Activated CD4-positive, alpha-beta T cell treated with anti-CD3 and anti-CD28 coated beads, Interleukin-2, amount 50 U/mL, for 24 hours (primary cell): ENCODE measurements at places on chromosomes 3 and 15.

- DNase-seq: no peak
Observed at GRCh38 chr15:43958861-43959330, 132.1 kb downstream of the WDR76 start.

GRCh38 chr15:65303687-65304380 is 643 bp upstream of the RNU5B-1 start:
- DNase-seq: no peak

DNA sequence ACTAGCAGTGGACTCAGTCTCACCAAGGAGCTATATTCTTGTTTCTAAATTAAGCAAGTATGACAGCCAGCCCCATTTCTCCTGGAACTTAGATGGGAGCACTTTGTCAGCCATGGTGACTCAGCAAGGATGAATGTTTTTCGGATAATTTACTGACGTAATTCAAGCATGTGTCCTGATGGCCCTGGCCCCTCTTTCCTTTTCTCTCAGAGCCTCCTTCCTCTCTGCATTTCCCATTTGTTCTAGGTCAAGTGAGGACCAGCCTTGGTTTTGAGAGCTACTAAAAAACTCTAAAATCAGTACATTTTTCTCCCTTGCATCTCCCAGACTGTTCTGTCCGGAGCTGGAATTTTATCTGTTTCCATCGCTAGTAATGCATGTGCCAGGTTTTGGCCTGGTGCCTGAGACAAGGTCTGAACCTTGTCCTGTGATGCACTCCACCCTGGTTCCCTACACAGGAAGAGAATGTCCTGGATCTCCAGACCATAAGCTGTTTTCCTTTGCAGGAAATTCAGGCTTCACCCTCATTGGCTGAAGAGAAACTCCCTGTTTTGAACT is 256.6 kb upstream of the ROPN1 start:
- DNase-seq: no peak

DNA sequence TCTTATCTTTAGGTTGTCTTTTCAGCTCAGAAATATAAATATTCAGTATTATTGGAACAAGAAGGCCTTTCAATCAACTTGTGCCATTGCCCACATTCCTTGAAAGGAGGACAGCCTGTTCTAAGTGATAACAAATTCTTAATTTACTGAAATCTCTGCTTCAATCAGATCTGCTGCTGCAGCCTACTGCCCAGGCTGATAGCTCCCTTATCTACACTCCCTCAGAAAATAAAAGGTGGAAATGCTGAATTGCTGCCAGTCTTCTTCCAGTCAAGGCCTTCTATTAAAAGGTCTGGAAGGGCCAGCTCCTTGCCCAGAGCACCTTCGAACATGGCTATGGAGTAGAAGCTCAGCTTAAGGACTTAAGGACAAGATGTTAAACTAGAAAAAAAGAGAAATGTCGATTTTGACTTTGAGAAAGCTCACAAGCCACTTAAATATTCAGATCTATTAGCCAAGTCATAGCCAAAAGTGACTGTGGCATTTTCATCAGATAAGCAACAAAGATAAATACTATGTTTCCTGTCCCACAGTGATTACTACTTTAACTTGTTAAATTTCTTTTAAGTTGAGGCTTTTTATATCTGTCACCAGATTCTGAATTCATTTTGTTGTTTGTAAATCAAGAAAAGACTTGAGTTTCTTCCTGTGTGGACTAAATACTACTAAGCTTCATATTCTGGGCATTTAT is 480.5 kb upstream of the CBLB start:
- no peak for DNase-seq

GRCh38 chr3:32450992-32451659 is 51.5 kb downstream of the CMTM6 start:
- DNase-seq: no peak

- no peak for DNase-seq
Observed at GRCh38 chr3:126355777-126356372, 1.3 kb downstream of the KLF15 start.

GRCh38 chr15:45534821-45535220 is 12.3 kb upstream of the SLC30A4 start:
- DNase-seq: no peak

DNA sequence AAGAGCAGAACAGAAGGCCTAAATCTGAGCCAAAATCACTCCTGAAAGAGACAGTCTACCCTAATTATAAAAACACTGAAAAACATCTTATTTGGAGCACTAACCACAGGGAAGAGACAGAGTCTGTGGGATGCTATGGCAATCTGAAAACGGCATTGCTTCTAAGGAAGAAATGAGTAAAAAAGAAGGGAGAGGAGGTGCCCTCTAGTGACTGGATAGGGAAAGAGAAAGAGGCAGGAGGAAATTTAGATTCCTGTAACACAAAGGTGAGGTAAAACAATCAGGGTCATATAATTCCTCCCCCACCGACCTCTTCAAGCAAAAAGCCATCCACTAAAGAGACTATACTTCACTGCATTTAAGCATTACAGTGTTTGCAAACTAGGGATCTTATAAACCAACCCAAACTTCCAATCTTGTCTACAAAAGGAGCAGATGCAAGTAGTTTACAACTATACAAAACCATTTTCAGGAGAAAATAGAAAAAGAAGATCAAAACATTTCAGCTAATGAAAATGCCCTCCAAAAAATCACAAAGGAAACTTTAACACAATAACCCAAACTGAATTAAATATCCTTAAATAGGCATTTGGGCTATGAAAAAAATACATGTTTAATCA is 32.6 kb downstream of the HACD2 start:
- no peak for DNase-seq

DNA sequence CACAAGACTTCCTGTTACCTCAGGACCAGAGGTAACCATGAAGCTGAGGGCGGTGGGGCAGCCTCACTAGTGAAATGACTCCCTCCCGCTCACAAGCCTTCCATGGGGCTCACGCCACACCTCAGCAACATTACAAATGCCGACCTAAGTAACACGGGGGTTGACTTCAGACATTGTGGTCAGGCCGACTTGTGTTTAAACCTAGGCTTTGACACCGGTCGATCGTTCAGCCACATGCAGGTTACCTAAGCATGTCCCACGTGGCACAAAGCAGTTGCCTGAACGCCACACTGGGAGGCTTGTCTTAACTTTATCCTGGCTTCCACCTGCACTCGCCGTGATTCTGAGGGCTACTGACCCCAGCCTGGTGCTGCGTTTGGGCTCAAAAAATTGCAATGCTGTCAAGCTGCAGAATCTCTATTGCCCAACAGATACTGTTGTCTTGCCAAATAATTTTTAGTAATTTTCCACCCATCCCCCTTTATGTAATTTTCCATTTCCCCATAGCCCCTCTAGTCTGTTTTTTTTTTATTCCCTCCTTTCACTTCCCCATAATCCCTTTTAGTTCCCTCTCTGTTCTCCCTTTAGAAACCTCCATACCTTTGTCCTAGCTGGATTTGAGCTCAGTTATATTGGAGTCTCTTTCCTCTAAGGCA is 158.6 kb upstream of the RGMA start:
- DNase-seq: no peak

GRCh38 chr15:39621976-39622375 is 41.1 kb downstream of the THBS1 start:
- no peak for DNase-seq

GRCh38 chr3:179526989-179527391 is 35.7 kb upstream of the ACTL6A start:
- no peak for DNase-seq

GRCh38 chr3:195738274-195739044 is 17.7 kb downstream of the MUC20 start:
- DNase-seq: no peak

GRCh38 chr3:16429086-16429485 is 84.4 kb downstream of the RFTN1 start:
- DNase-seq: no peak

DNA sequence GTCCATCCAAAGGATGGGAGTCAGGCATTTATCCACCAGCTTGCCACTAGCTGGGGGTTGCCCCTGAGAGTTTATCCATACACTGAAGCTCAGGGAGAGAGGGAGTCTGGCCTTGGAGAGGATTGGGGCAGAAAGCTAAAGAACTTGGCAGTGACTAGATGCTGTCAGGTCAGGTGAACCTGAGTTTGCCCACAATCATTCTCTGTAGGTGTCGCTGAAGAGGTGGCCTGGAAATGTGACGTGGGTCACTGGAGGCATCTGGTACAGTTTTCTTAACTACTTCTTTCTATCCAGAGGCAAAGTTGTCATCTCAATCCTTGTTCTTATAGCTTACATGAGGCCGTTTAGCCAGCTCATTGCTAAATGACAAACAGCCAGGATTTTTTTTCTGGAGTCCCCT is 298.0 kb upstream of the CTNNB1 start:
- no peak for DNase-seq

- no peak for DNase-seq
Observed at GRCh38 chr3:139771331-139771730, 93.6 kb upstream of the NMNAT3 start.

- no peak for DNase-seq
Observed at GRCh38 chr3:2950159-2950558, 160.0 kb downstream of the IL5RA start.

- DNase-seq: no peak
Observed at GRCh38 chr3:136276049-136276755, 26.1 kb downstream of the PCCB start.

DNA sequence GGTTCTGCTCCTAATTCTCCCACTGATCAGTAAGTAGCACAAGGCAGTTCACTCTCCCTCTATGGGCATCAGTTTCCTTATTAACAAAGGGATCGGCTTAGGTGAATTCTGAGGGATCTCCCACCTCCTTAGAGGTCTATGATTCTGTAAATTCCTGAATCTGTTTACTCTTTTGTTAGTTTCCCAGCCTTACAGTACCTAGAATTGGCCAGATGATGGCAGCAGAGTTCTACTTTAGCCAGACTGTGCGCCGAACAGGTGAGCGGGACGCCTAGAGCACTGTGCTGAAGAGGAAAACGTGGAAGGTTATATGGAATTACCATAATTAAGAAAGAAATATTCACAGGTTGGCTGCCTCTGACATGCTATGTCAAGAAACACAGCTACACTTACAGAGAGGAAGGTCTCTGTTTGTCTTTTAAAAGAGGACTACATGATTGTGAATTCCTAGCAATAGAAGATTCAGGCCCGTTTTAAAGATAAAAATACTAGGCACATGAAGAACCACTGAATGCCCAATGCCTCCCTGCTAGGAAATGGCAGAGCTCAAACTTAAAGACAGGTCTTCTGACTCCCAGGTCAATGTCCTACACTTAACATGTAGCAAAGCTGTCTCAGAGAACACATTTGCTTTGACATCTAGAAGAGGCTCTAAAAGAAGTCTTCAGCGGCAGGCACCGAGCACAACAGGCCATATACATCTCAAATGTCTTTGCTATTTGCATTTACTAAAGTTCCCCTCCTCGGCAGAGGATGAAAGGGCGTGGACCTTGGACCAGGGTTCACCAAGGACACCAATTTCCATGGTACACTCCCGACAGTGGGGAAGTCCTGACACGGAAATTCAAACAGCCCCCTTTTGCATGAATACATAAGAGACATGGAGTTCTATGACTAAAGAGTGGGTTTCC is 259.9 kb downstream of the FGF12 start:
- peak; percentile 35 for DNase-seq

DNA sequence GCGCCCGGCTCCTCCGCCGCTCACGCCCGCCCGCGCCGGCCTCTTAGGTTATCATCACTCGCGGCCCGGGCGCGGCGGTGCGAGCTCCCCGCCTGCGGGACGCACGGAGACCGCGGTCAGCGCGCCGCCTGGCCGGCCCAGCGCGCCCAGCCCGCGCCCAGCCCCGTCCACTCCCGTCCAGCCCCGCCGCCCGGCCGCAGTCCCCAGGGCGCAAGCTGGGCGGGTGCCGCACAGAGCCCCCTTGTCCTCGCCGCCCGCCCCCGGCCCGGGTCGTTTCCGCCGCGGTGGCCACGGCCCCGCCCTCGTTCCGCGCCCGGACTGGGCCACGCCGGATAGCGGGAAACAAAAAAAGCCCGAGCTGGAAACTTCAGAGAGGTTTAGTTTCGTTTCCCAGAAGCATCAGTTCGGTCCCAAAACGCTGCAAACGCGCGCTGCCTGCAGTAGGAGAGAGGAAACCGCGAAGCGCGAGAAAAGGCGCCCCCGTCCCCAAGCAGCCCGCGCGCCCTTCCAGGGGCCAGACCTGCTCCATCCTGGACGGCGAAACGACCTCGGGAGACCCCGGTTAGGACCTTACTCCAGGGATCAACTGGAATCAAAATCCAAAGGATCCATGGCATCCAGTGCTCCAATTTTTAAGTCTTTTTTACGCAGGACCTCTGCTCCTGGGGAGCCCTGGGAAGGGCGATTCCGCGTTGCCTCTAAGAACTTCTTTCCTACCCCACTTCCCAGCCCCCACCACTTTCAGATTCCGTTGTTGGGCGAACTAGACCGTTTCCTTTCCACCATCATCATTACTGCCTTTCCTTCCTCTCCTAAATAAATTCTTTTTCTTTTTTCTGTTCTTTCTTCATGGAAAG is at the start of gene ATP10A:
ATP10A (minus strand) TSS at position 217 of the 857 bp plus-strand sequence. CDS start 231 bp downstream, outside the sequence.
- no peak for DNase-seq

DNA sequence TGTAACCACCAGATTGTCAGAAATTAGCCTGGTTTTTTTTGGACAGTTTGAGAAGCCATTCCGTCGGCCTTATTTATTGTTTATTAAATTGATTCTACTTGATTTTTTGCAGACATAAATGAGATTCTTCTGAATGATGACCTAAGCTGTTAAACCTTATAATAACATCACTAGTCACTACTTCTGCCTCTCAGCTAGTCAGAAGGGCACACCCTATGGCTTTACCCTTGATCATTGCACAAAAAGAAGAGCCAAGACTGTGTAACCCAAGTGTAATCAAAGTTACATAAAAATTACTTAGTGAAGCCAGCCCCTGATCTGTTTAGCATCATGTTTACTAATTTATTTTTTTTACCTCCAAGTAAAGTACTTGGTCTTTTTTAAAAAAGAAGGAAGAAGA is 64.3 kb downstream of the CHL1 start:
- DNase-seq: no peak

GRCh38 chr3:69784954-69785514 is 45.8 kb downstream of the MITF start:
- no peak for DNase-seq

DNA sequence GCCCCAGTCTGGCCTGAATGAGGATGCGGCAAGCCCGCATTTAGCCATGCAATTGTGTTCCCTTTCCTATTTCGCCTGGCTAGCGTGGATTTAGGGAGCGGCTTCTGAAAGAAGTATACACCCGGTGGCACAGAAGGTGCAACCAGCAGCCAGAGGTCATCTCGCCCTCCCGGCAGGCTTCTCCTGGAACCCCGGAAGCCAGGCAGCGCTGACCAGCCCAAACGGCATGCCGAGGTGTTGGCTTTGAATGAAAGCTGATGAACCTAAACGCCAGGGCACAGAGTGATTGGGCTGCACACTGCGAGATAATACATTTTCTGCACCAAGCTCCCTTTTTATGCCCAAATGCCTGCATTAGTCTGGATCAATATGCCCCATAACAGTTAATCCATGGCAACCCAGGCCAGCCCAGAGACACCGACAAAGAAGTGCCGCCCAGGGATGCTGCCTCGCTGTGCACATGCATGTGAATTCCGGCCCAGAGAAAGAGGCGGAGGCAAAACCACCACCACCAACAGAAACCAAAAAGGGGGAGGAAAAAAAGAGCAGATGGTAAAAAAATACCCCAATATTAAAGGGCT is 1.4 kb downstream of the SRGAP3 start:
- no peak for DNase-seq

- DNase-seq: no peak
Observed at GRCh38 chr15:94385441-94385840, 154.1 kb downstream of the MCTP2 start.
